ENCODE measurements at places on chromosomes 4 and X.

DNA sequence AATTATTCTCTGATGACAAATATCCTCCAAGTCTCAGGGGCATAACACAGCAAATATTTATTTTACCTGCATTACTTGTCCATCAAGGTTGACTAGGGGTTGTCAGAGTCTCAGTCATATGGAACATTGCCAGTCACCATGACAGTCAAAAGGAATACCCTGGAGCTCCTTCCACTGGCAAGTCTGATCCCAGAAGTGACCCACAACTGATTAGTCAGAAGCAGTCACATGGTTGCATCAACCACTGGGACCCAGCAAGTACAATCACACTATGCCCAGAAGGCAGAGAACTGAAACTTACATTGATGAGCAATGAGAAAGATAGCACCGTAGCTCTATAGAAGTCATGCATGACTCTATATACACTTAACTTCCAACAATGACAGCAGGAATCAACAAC lies 41.9 kb upstream of the SOD3 start:
- DNase-seq: no peak

GRCh38 chr4:152434011-152434410 lies 101.9 kb downstream of the FBXW7 start:
- peak; percentile 57 for DNase-seq

DNA sequence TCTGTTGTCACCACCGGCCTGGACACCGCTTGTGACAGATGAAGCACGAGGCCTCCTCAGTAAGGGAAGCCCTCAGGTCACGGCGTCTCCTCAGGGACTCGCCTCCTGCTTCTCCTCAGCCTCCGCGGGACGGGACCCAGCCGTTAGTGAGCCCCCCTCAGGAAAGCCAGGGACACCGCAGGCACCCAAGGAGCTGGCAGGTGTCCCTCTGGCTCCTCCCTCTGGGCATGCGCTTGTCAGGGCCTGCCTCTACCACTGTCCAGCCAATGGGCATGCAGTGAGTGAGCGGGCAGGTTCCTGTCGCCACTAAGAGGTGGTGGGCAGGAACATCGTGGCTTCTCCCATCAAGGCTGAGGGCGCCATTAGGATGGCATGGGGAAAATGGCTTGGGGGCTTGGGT lies 23.5 kb upstream of the CT55 start:
- no peak for DNase-seq

DNA sequence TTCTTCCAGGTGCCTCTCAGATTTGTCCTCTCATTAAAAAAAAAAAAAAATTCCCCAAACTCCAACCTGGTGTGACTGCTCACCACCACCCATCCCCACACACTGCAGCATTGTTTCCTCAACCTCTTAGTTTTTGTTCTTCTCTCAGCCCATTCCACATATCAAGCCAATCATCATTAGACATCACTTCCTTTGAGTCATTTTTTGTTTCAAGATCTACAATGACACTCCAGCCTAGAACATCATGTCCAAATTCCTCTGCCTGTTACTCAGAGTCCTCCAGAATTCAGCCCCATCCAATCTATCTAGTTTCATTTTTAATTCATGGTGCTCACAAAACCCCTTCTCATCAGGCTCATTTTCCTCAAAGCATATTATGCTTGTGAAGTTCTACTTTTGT lies 262.5 kb upstream of the TEX13A start:
- DNase-seq: no peak

DNA sequence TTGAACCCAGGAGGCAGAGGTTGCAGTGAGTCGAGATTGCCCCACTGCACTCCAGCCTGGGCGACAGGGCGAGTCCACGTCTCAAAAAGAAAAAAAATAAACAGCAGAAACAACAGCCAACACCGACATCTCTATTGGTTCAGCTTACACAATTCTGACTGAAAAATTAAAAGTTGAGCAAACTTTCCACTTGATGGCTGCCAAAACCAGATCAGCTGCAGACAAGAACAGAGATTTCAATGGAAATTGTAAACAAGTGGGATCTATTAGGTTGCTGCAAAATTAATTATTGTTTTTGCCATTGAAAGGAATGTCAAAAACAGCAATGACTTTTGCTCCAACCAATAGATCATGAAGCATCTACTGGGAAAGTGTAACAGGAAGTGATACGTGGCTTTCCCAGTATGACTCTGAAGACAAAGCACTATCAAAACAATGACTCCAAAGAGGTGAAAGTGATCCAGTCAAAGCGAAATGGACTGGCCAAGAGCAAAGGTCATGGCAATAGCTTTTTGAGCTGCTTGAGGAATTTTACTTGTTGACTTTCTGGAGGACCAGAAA lies 26.3 kb downstream of the UPF3B start:
- no peak for DNase-seq

- peak; percentile 39 for DNase-seq
These were observed 15.5 kb upstream of the CYLC1 start for GRCh38 chrX:83845397-83845796.

DNA sequence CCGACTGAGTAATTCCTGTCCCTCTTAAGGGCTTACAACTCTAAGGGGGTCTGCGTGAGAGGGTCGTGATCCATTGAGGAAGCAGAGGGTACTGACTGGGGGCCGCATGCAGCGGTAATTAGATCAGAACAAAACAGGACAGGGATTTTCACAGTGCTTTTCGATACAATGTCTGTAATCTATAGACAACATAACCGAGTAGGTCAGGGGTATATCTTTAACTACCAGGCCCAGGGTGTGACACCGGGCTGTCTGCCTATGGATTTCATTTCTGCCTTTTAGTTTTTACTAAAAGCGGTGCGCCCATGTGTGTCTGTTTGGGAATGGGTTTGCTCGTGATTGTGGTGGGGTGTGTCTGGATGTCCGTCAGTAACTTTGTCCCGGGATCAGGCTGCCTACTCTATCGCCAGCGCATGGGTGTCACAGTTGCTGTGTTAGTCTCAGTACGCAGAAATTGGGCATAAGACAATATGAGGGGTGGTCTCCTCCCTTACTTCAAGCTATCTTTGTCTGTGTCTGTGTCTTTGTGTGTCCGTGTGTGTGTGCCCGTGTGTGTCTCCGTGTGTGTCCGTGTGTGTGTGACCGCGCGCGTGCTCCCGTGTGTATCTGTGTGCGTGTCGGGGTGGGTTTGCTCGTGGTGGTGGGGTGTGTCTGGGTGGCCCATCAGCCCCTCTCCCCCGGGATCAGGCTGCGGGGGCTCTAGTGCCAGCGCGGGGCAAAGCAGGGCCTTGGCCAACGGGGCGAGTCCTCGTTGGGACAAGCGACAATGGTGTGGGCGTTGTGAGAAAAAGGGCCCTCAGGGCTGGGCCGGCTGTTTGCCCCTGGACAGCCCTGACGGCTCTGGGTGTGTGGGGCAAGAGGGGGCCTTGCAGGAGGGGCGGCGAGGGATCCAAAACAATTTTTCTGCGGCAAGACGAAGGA lies 10.4 kb downstream of the FRG2 start:
- no peak for DNase-seq

- peak; percentile 38 for DNase-seq
These were observed 1.4 kb upstream of the CORIN start for GRCh38 chr4:47839259-47839658.
